ENCODE measurements at places on chromosomes 13 and 19. TPM values are rescaled to one million over a fixed set of nuclear protein-coding genes. Genes with fewer than 3 reads are reported as not detected.

DNA sequence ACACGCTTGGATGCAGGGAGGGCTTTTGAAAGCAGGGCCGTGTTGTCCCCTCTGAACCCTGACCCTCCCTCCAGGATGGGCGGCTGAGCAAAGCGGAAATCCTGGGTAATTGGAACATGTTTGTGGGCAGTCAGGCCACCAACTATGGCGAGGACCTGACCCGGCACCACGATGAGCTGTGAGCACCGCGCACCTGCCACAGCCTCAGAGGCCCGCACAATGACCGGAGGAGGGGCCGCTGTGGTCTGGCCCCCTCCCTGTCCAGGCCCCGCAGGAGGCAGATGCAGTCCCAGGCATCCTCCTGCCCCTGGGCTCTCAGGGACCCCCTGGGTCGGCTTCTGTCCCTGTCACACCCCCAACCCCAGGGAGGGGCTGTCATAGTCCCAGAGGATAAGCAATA lies 15.2 kb downstream of the RCN3 start:
- no peak for DNase-seq

- no peak for DNase-seq
Observed at GRCh38 chr13:98542568-98543377, 34.1 kb downstream of the STK24 start.

DNA sequence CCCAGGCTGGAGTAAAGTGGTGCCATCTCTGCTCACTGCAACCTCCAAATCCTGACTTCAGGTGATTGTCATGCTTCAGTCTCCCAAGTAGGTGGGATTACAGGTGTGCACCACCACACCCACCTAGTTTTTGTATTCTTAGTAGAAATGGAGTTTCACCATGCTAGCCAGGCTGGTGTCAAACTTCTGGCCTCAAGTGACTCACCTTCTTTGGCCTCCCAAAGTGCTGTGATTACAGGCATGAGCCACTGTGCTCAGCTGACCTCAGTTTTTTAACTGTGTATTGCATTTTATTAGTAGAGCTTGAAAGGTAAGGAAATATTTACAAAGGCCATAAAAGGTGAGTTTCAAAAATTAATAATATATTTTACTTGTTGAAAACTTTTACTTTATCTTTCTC lies 2.3 kb downstream of the ZNF726 start:
- DNase-seq = no peak

Gene RSPH6A
- total RNA-seq = 0.16 TPM

GRCh38 chr13:94607939-94608338 lies 6.3 kb downstream of the GPR180 start:
- DNase-seq = no peak

Gene PEX11G
- 2.5 TPM for total RNA-seq

GRCh38 chr19:58243351-58243750 lies 14.6 kb downstream of the ZNF544 start:
- no peak for DNase-seq

GRCh38 chr19:18893587-18894253 lies 2.2 kb downstream of the CERS1 start:
- no peak for DNase-seq

Gene CRX
- total RNA-seq = not detected

Gene LIN7B
- 5.9 TPM for total RNA-seq

DNA sequence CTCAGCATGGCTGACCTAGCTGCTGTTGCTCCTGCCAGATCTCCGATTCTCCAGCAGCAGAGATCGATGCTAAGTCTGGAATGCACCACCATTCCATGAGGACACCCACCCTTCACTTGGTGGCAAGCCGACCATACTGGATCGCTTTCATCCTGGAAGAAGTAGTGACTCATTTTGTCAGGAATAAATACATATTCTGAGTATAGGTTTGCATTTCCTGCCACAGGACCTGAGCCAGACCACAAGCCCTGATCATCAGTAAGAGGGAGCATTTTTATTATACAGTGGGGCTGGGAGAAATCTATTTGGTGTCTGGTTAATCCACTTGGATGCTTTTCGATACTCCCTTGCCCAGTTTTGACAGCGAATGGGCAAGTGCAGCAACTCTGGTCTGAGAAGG lies 10.9 kb upstream of the KCTD15 start:
- DNase-seq = no peak

- DNase-seq = no peak
Observed at GRCh38 chr13:25657157-25657556, 285.4 kb downstream of the ATP8A2 start.

DNA sequence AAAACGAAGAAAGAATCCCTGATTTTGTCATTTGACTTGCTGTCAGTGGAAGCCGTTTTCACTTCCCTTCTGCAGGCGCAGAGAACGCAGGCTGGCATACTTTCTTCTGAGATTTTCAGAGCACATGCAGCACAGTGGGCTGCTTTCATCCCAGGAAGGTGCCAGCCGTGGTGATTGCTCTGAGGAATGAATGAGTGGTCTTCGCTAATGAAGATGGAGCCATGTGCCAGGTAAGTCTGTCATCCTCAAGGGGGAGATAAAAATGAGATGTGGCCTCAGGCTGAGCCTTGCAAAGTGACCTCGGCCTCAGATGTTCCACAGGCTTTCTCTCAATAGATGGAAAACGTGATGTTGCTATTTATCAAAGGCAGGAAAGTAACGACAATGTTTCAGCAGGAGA lies 94.6 kb upstream of the FARP1 start:
- no peak for DNase-seq

DNA sequence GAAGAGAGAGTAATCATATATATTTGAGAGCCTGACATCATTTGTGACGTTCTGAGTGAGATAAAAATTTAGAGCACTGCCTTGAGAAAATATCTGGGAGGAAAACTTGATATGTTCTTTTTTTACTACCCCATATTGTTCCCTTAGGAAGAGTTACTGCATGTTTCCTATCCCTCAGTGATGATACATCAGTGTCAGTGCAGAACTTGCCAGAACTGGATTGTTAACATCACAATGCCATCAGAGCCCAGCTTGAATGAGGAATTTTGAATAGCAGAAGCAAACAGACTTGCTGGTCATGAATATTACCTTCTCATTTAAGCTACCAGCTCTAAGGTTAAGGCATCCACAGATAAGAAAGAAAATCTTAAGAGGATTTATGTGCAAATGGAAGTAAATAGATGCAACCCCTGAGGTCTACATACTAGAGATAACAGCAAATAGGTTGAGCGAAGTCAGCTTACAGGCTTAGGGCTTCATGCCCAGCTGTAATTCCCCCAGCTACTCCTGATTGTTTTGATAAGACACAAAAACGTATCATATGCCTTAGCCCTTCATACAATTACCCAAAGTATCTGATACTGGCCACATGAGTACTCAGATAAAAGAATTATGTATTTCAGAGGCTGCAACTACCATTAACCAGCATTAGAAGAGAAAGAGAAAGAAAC lies 313.7 kb upstream of the ATXN8OS start:
- DNase-seq = no peak

DNA sequence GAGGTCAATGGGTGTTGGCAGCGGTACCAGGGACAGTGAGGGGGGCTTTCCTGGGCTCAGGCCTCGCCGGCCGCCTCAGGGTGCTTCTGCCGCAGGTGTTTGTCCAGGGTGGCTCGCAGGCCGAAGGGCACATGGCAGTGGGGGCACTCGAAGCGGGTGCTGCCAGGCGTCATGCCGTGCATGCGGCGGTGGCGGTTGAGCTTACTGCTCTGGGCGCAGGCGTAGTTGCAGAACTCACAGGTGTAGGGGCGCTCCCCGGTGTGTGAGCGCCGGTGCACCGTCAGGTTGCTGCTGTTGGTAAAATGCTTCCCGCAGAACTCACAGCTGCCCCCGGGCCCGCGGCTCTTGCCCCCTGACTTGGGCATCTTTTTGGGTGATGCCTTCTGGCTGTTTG lies 4.7 kb downstream of the ZNF296 start:
- no peak for DNase-seq

- DNase-seq = no peak
Observed at GRCh38 chr13:42063105-42063504, 14.7 kb downstream of the DGKH start.

GRCh38 chr13:103067751-103068555 lies 1.7 kb upstream of the SLC10A2 start:
- DNase-seq = no peak

- DNase-seq = no peak
Observed at GRCh38 chr19:13429563-13429962, 76.7 kb downstream of the CACNA1A start.

GRCh38 chr13:98879127-98879520 lies 98.7 kb downstream of the DOCK9 start:
- DNase-seq = no peak

DNA sequence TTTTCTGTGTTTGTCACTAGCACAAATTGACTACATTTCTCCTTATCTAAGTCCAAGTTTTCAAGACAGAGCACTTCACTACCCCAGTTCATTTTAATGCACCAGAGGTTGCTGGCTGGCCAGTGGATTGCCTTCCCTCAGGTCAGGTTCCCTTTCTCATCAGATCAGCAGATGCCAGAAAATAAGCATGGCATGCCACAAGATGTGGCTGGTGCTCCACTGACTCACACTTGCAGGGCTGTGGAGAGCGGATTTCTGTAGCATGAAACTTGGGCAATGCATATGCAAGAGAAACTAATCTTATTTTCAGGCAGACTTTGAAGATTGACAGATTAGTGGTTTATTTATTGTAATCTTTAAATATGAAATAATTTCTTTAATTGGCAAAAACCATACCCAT lies 79.5 kb downstream of the RUBCNL start:
- DNase-seq = no peak

DNA sequence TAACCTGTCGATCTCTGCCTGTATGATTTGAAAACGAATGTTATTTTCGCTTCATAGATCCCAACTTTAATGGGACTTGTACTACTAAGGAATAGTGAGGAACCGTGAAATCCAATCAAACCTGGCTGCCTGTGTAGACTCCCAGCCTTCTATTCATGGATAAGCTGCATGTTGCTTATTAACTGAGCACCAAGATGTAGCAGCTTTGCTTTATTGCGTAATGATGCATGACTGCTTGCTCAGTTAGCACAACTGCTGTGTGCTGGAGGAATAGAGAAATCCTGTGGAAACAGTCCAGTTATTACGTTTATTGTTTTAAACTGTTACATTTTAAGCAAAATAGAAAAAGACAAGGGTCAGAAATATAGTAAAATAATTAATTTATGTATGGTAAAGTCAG lies 108.2 kb downstream of the SHISA2 start:
- DNase-seq = no peak

DNA sequence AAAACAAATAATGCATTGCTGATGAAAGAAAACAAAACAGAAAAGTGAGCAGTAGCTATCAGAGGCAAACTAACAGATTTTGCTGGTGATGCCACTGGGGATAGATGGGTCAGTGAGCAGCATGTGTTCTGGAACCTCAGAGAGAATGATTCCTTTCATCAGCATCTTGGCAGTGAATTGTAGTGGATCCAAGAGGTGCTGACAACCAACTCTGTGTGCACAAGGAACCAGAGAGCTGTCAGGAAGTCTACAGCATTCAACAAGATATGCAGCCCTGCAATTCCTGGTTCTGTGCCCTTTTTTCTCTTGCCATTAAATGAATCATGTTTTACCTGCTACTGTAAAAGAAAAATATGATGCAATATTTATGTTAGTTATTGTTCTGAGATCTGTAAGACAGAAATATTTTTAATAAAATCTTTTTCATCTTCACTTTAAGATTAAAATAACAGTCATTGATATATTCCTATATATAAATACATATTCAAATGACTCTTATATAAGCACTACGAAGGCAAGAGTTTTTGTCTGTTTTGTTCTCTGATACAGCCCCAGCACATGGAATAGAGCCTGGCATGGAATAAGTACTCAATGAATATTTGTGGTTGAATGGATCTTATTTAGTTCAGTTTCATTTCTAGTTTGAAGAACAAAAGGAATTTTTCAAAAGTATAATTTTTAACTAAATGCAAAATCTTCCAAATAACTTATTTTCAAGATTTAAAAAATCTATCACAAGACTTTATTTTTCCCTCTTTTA lies 80.8 kb downstream of the FREM2 start:
- no peak for DNase-seq

- no peak for DNase-seq
Observed at GRCh38 chr13:20708216-20708615, 4.7 kb downstream of the IL17D start.

GRCh38 chr13:46553521-46553885 lies 533 bp downstream of the LRCH1 start:
- DNase-seq = no peak

GRCh38 chr19:14992780-14993179 lies 13.1 kb upstream of the SLC1A6 start:
- DNase-seq = no peak

DNA sequence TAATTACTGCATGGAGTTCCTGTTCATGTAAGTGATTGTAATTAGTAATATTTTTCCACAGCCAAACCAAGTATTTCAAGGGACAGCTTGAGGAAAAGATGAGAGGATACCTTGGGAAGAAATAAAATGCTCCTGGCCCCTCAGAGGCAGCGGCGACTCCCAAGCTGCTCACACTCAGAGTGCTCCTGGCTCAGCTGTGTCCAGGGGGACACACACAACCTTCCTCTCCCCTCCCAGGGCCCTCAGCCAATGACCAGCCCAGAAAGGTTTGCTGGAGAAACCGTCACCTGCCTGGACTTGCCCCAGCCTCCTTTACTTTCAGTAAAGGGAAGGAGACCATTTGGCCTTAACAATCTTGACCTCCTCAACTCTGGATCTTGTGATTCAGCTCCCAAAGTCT lies 51.1 kb downstream of the CRYL1 start:
- no peak for DNase-seq

DNA sequence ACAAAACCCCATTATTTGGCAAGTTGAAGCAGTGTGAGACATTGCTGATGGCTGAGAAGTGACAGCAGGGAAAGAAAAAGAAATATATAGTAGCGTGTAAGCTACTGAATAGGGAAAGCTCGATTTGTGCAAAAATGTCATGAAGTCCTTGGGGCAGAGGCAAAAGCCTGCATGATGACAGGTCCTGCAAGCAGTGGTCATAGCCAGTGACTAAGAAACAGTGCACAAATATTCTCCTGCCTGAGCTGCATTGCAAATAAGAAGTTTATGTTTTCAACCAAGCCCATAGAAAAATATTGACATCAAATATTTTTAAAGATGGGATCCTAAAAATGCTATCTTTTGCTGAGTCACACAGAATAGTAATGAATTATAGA lies 270.0 kb downstream of the SLITRK6 start:
- DNase-seq = no peak

- no peak for DNase-seq
Observed at GRCh38 chr19:19236173-19236572, 24.4 kb downstream of the NCAN start.

- DNase-seq = no peak
Observed at GRCh38 chr13:21522847-21523246, 63.7 kb upstream of the ZDHHC20 start.

DNA sequence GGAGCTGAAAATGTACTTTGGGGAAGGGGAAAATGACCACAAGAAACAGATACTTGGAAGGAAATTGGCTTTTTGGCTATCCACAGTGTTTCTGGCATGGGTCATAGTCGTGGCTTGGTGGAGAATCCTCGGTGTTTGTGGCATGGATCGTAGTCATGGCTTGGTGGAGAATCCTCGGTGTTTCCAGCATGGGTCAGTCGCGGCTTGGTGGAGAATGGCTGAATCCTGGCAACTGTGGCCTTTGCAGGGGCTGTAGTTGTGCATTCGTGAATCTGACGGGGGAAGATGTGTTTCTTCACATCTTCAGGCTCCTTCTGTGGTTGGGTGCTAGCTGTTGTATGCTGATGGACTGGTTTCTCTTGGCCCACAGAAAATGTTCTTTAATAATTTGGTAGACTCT lies 61.7 kb upstream of the MCF2L start:
- no peak for DNase-seq

- no peak for DNase-seq
Observed at GRCh38 chr19:35295792-35296462, 4.0 kb downstream of the MAG start.

Measured in activated T-helper 2 cell treated with anti-CD3 and anti-CD28 coated beads, Interferon-gamma antibody, Interleukin-2, Interleukin-4, amounts not matched to agents 10 μg/mL and 5 μg/mL and 100 μg/mL, durations not matched to agents 14 hours and 24 hours and 36 hours (primary cell).